GM12892 (cell line): ENCODE measurements at places on chromosomes 2 and 18.

- no peak for DNase-seq
Measured at GRCh38 chr18:49234984-49235383, 225.5 kb downstream of the DYM start.

GRCh38 chr2:48733067-48733503 lies 22.4 kb downstream of the LHCGR start:
- DNase-seq: no peak

- no peak for DNase-seq
Measured at GRCh38 chr2:71804281-71804751, 343.3 kb downstream of the CYP26B1 start.

- DNase-seq: no peak
Measured at GRCh38 chr2:48915227-48915626, 159.7 kb upstream of the LHCGR start.

DNA sequence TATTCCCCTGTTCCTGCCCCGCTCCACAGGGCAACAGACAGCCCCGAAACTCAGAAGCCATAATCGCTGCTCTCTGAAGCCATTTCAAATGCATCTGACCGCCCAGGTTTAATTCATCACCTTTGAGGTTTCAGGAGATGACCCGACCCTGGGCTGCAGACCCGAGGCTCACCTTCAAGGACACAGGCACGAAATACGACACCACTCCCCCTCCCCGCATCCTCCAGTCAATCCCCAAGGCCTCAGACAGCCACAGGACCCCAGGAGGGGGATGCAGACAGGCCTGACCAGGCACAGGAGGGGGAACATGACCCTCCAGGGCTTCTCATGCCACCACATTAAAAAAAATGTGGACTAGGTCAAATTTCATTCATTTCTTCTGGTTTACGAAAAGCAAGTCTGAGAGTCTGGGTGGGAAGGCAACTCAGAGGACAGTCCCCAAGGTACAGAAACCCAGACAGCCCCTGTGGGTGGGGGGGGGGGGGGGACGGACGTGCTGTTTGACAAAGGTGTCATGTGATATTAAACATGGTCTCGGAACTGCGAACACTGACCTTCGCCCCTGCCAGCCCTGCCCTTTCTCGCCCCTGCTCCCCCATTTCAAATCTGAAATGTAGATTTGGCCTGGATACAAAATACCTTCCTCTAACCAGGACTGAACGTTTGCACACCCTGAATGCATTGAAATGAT lies 142.9 kb downstream of the BCL11A start:
- DNase-seq: no peak

DNA sequence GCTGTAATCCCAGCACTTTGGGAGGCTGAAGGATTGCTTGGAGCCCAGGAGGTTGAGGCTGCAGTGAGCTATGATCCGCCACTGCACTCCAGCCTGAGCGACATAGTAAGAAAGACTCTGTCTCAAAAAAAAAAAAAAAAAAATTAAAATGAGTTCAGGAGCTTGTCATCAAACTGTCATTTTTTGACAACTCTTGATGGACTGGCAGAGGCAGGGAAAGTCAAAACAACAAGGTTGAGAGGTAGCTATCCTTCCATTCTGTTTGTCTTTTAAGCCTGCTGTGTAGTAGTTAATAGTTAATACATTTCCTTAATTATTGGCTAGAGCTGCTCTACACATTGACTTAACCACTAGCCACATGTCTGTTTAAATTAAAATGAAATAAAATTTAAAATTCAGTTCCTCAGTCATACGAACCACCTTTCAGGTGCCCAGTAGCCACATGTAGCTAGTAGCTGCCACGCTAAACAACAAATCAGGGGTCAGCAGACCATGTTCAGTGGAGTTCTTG lies 22.7 kb downstream of the DPYSL5 start:
- no peak for DNase-seq

DNA sequence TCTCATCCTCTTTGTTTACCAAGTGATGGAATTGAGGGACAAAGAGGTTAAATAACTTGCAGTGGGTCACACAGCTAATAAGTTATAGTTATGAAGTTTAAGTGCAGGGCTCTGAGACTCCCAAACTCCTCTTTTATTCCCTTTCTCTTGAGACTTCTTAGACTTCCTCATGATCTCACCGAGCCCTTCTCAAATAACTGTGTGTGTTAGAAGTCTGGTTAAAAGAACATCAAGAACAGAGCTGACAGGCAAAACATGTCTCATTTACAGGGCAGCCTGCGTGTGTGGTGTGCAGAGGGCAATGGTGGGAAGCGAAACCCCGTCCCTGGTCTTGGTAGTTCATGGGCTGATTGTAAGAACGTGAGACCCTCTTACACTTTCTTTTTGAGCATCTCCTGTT lies 368.0 kb downstream of the SLC4A3 start:
- DNase-seq: no peak

DNA sequence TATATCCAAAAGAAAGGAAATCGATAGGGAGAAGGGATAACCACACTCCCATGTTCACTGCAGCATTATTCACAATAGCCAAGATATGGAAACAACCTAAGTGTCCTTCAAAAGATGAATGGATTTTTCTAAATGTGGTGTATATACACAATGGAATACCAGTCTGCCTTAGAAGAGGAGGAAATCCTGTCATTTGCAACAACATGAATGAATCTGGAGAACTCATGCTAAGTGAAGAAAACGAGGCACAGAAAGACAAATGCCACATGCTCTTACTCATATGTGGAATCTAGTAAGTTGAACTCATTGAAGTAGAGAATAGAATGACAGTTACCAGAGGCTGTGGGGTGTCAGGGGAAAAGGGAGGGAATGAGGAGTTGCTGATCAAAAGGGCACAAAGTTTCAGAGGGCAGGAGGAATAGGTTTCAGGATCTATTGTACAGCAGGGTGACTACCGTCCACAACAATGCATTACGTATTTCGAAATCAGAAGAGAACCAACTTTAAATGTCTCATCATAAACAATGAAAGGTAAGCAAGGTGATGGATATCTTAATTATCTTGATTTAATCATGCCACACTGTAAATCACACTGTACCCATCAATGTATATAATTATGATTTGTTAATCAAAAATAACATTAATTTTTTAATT lies 46.1 kb downstream of the SIGLEC15 start:
- no peak for DNase-seq

DNA sequence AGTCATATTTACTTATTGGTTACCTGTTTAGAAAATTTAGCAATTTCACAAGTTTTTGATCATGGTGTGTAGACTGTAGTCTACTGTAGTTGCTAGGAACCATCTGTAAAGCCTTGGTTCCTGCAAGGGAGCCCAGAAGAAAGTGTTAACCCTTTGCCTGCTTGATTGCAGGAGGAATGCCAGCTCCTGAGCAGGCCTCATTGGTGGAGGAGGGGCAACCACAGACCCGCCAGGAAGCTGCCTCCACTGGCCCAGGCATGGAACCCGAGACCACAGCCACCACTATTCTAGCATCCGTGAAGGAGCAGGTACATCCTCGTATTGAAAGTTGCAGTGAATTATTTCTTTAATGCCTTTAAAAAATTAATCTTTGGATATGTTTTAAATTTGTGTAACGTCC lies 76.3 kb downstream of the PKP4 start:
- DNase-seq: no peak

DNA sequence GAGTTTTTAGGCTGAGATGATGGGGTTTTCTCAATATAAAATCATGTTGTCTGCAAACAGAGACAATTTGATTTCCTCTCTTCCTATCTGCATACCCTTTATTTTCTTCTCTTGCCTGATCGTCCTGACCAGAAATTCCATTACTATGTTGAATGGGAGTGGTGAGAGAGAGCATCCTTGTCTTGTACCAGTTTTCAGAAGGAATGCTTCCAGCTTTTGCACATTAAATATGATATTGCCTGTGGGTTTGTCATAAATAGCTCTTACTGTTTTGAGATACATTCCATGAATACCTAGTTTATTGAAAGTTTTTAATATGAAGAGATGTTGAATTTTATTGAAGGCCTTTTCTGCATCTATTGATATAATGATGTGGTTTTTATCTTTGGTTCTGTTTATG lies 181.8 kb downstream of the GBX2 start:
- no peak for DNase-seq

GRCh38 chr18:63315131-63315662 lies 4.4 kb downstream of the BCL2 start:
- DNase-seq: no peak

GRCh38 chr18:48949606-48950535 lies 894 bp downstream of the SMAD7 start:
- no peak for DNase-seq

DNA sequence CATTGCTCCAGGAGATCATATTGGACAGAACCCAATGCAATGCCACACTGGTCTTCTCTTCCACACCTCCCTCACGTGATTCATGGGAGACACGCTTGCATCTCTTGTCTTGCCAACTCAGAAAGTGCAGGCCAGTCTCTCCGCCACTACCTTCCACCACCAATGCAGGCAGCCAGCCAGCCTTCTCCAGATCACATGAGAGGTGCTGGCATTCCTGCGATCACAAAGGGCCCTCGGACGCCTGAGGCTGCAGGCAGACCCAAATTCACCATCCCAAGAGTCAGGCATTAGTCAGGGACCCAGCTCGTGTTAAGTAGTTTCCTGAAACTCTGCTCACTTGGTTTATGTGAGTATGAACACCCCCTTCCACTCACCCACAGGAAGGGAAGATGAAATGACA lies 437.0 kb upstream of the ETAA1 start:
- no peak for DNase-seq

DNA sequence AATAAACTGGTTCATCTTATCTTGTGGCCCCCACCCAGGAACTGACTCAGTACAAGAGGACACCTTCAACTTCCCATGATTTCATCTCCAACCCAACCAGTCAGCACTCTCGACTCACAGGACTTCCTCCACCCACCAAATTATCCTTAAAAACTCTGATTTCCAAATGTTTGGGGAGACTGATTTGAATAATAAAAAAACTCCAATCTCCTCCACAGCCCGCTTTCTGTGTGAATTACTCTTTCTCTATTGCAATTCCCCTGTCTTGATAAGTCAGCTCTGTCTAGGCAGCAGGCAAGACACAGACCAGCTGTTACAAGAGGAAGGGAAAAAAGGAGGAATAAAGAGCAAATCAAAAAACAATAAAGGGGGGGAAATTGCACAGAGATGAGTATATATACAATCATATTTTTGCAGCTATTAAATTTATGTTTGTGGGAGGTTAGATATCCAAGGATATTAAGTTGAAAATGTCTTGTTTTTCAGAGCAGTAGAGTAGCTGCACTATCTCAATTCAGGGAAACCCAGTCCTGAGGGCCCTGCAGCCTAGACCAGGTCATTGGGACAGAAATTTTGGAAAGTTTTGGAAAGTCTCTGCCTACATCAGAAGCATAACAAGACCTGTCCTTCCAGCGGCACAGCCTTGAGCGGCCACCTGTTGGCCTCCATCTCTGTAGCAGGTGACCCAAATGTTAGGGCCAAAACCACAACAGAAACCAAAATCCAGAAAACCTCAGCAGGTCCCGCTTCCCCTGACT lies 32.8 kb upstream of the SIGLEC15 start:
- no peak for DNase-seq

GRCh38 chr2:69911985-69912563 lies 2.8 kb upstream of the MXD1 start:
- DNase-seq: no peak

GRCh38 chr2:73952499-73953446 lies 26.1 kb downstream of the DGUOK start:
- DNase-seq: no peak

DNA sequence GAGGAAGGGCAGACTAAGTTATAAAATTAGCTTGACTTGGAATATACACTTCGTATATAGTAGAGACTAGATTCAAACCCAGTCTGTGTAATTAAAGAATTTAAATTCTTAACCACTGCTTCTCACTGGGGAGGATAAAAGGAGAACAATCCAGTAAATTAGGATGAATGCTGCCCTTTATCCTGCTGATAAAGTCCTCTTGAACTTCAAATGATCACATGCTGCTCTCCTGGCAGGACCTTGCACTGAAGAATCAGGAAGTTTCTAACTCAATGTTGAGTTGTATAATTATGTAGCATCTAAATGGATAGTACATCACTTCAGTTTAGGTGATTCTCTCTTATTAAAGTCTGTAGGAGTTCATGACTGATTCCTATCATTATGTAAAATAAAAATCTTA lies 1179.7 kb downstream of the DSC3 start:
- DNase-seq: no peak

DNA sequence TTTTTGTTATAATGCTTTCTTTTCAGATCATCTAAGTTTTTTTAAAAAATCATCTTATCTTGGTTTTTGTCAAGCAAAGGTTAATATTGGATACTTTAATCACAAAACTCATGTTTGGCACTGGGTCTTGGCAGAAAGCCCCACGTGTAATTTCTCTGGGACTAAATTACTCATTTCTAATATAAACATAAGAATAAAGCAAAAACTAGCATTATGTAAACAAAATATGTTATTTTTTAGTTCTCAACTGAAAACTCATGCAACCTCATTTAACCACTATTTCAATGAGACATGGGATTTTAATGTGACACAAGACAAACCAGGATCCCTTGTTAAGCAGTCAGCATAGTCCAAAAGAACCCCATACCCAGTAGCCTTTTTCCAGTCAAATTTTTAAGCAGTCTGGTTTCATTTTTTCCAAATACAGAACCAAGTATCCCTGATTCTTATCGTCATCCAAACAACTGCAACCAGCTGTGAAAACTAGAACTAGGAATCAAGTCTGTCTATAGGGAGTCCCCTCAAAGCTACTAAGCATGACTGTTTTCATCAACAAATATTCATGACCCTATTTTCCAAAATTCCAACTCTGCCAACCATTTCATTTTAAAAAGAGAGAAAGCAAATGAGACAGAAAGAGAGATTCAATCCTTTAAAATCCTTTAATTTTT lies 27.1 kb downstream of the PID1 start:
- no peak for DNase-seq
